ENCODE measurements at places on chromosomes 3 and 15.

DNA sequence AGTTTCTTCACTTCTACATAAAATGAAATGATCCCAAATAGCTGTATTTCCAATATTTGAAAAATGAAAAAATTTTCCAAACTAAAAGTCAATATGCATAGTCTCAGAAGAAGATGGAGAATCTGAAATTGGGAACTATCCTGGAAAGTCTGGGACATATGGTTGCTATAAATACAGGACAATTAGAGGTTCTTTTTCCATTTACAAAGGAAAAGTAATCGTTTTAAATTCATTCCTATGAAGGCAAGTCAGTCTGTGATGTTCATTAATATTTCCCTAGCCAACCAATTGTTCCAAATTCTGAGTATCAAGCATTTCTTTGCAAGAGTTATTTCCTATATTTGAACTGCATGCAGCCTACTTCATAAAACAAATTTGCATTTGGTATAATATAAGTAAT lies 102.2 kb downstream of the NEDD4 start:
- no peak for DNase-seq

GRCh38 chr3:20056725-20057611 lies 16.7 kb downstream of the KAT2B start:
- peak; percentile 86 for DNase-seq

DNA sequence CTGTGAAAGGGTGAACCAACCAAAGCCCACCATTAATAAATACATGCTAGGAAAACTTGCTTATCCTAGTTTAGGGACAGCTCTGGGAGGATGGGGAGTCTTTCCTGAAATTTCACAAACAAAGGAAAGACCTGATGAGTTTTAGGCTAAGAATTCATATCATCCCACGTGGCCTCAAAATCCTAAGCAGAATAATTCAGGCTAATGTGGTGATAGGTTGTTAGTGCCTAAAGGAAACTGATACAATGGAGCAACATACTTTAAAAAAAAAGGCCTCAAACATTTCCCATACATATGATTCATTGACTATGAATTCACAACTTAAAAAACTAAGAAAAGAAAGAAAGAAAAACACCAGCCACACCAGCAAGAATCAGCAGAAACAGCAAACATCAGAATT lies 126.9 kb upstream of the CNTN4 start:
- no peak for DNase-seq

- DNase-seq: no peak
Observed at GRCh38 chr3:13451301-13451673, 28.8 kb upstream of the HDAC11 start.

GRCh38 chr3:155069729-155070128 lies 10.4 kb upstream of the MME start:
- no peak for DNase-seq

- no peak for DNase-seq
Observed at GRCh38 chr15:78049691-78050440, 27.6 kb downstream of the TBC1D2B start.

DNA sequence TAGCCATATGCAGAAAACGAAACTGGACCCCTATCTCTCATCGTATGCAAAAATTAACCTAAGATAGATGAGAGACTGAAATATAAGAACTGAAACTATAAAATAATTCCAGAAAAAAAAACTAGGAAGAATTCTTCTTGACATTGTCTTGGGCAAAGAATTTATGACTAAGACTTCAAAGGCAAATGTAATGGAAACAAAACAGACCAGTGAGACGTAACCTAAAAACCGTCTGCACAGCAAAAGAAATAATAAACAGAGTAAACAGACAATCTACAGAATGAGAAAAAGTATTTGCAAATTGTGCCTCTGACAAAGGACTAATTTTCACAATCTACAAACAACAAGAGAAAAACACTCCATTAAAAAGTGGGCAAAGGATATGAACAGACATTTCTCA lies 92.3 kb downstream of the FAM227B start:
- DNase-seq: no peak

DNA sequence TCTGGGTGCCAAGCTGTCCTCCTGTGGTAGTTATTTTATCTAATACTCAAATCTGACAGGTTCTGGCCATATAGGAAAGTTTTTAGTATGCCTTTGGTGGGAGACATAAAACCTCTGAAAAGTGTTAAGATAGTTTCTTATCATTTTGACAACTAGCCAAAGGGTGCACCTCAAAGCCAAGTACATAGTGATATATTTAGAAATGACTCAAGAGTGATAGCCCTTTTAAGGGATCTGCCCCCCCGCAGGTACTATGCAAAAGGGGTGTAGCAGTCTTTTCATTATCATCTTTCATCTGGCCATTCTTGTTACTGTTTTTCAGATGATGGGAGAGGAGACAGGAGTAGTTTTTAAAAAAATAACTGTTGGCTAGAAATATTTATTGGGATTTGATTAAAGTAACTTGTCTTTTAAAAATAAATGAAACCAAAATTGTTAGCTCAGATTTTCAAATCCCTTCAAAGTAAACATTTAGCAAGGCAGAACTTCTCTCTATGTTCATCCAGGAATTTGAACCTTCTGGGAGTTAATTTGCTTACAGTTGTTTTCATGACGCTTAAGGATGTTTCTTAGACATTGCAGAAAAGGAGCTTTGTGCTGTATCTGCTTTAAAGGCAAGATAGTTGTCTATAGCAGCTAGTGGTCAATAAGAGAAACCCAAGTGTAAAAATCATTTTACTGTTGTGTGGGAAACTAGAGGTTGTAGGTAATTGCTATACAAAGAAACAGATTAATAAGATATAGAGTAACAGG lies 5.1 kb downstream of the PHLDB2 start:
- no peak for DNase-seq

GRCh38 chr15:58447271-58448010 lies 15.7 kb downstream of the LIPC start:
- DNase-seq: no peak

GRCh38 chr3:14801668-14802380 lies 16.9 kb upstream of the FGD5 start:
- DNase-seq: no peak

DNA sequence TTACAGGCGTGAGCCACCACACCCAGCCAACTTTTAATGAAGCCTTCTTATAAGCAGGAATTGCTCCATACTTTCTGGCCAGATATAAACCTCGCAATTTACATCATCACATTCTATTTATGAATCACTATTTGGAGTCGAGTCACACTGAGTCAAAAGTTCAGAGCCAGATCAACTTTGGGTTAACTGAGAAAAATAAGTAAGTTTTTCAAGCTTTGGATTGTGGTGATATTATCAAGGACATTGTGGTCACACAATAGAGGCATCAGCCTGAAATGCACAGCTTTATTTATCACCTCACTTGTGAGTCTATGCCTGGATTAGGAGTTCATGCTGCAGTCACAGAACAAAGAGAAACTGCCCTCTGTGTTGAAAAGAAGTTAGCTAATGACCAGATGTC lies 1163.5 kb downstream of the ROBO1 start:
- DNase-seq: no peak

DNA sequence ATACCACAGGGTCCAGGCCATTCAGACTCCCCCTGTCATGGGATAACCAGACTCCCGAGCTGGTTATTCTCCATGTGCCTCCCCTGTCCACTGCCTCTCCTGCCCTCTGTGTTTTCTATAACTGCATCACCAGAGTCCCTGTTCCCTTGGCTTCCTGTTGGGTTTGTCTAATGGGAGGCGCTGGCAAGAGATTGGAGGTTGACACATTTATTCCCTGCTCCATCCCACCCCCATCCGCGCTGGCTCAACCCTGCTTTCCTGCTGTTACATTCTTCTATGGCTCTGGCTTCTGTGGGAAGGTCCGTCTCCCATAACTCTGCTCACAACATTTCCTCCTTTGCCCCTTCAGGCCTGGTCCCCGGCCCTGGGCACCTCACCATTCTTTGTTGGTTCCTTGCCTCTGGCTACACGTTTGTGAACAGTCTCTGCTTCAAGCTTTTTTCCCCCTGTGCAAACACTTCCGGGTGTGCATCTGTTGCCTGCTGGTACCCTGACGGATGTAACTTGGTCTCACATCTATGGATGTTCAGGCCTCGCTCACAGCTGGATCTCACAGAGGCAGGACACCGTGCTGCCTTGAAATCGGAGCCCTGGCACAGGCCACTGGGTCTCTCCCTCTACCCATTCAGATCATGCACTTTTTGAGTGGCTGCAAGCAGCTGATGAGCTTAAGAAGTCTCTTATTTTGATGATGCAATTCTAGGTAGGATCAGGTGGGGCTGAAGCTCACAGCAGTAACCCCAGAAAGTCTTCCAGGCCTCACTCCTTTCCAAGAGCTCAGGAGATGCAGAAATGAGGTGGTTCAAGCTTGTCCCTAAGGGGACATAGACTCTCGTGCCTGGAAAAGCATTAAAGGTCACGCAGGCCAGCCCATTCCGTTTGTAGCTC lies 68.6 kb upstream of the ATP13A3 start:
- DNase-seq: no peak

- DNase-seq: no peak
Observed at GRCh38 chr15:69117431-69117871, 43.0 kb upstream of the GLCE start.

DNA sequence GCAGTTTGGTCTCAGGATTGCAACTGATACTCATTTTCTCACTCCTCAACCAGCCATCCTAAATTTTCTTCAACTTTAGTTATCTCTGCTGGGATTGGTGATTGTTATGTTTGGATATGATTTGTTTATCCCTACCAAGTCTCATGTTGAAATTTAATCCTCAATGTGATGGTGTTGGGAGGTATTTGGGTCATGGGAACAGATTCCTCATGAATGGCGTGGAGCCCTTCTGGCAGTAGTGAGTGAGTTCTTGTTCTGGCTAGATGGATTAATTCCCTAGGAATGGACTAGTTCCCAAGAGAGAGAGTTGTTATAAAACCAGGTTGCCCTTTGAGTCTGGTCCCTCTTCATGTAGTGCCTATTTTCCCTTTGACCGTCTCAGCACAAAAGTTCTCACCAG lies 399.9 kb downstream of the SQOR start:
- no peak for DNase-seq

- DNase-seq: no peak
Observed at GRCh38 chr3:13345772-13346171, 74.3 kb downstream of the NUP210 start.

All from T-helper 1 cell (primary cell).